ENCODE measurements at places on chromosomes 12 and 14. TPM values are rescaled to one million over a fixed set of nuclear protein-coding genes. Genes with fewer than 3 reads are reported as not detected.

DNA sequence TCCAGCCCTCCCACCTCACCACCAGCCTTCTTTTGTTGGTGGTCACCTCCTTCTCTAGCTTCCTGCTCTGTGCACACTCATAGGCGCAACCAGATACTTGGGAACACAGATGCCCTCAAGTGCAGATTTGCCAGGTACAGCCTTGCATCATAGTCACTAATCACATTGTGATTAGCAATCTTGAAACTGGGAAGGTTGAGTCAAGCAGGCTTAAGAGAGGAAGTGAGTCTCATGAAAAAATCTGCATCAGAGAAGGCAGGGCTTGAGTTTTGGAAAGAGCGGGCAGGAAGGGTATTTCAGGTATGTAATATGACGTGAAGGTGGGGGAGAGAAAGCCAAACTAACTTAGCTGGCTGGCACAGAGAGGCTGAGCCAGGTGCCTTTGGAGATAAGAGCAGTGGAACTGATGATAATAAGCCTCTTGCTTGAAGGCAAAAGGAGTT, 2.7 kb upstream of the RABGGTA start:
- DNase-seq: no peak
- H3K4me3 ChIP-seq: no peak overlapping the region
- H3K27ac ChIP-seq: no peak overlapping the region

DNA sequence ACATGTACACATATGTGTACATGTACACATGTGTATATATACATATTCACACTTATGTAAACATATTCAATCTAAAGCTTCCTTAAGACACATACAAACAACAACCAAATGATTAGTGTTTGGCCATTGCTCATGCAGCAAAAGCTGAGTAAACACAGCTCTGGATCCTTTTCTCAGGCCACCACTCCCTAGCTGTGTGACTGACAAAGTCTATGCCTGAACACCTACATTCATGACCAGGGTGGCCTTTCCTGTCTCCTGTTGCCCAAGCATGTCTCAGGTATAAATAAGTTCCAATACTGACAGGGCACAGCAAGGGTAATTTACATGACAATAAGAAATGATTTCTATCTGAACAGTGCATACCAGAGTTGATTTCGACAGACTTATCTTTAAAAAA, 1.4 kb upstream of the PTPRO start:
- peaks cover 17% of the 10 kb centered on the region for H3K4me1 ChIP-seq
- peaks cover 4% of the 10 kb centered on the region for H3K27me3 ChIP-seq
- no peak overlapping the region for H3K27ac ChIP-seq
- no peak overlapping the region for H3K4me3 ChIP-seq
- no peaks in the 10 kb centered on the region for H3K36me3 ChIP-seq

- no peak for DNase-seq
- no peak overlapping the region for H3K27ac ChIP-seq
- no peaks in the 10 kb centered on the region for H3K36me3 ChIP-seq
Measured at GRCh38 chr14:105528586-105529318, 2.4 kb downstream of the TMEM121 start.

DNA sequence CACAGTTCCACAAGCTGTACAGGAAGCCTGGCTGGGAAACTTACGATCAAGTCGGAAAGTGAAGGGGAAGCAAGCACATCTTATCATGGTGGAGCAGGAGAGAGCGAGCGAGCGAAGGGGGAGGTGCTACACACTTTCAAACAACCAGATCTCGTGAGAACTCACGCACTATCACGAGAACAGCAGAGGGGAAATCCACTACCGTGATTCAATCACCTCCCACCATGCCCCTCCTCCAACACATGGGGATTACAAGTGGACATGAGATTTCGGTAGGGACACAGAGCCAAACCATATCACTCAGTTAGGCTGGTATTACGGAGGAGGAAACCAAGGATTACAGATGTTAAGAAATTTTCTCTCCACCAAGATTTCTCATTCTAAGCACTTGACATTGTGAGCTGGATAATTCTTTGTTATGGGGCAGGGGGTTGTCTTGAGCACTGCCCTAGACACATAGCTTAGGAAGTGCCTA, 262.0 kb upstream of the G2E3 start:
- H3K27me3 ChIP-seq: no peaks in the 10 kb centered on the region
- no peak overlapping the region for H3K4me3 ChIP-seq
- no peaks in the 10 kb centered on the region for H3K4me1 ChIP-seq
- no peak overlapping the region for H3K27ac ChIP-seq

- DNase-seq: peak; percentile 53
- peaks cover 27% of the 10 kb centered on the region for H3K4me1 ChIP-seq
- H3K27ac ChIP-seq: peak overlapping the region; percentile 44
- H3K4me3 ChIP-seq: peak overlapping the region; percentile 84
Measured at GRCh38 chr12:57129321-57129842, 1.1 kb downstream of the LRP1 start.

DNA sequence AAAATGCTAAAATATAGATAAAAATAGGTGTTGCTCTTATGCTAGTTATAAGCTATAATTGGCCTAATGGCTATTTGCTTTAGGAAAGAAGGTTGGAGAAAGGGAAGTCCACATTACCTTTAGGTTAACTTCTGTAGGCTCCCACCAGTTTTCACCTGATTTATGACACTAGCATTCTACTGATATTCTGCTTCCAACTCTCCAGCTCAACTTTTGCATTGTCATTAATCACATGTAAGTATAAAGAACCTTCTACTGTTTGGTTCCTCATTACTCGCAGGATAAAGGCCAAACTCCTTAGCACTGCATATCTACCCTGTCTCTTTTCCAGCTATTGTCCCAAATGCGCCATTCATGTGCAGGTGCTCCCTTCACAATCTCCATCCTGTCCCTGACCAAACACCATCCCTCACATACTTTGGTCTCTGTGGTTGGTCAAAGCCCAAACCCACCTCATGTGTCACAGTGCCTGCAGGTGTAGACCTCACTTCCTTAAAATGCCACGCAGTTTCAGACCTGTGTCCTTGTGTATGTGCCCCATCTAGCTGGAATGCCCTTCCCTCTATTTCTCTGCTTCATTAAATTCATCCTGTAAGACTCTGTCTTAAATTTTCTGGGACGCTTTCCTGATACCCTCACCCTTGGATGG, 3.3 kb downstream of the DDHD1 start:
- H3K27me3 ChIP-seq: peaks cover 13% of the 10 kb centered on the region
- H3K4me3 ChIP-seq: peak overlapping the region; percentile 97
- H3K27ac ChIP-seq: no peak overlapping the region

GRCh38 chr12:124862768-124863415, 772 bp downstream of the SCARB1 start:
- H3K27me3 ChIP-seq: peaks cover 5% of the 10 kb centered on the region
- peaks cover 23% of the 10 kb centered on the region for H3K4me1 ChIP-seq
- peak overlapping the region; percentile 43 for H3K27ac ChIP-seq
- no peaks in the 10 kb centered on the region for H3K36me3 ChIP-seq

- no peak for DNase-seq
- H3K27ac ChIP-seq: no peak overlapping the region
- peaks cover 5% of the 10 kb centered on the region for H3K27me3 ChIP-seq
- no peaks in the 10 kb centered on the region for H3K36me3 ChIP-seq
Measured at GRCh38 chr14:78451319-78451695, 281.1 kb downstream of the NRXN3 start.

GRCh38 chr14:102164241-102164641, 24.5 kb downstream of the WDR20 start:
- H3K4me1 ChIP-seq: peaks cover 36% of the 10 kb centered on the region
- H3K27ac ChIP-seq: no peak overlapping the region
- peaks cover 3% of the 10 kb centered on the region for H3K27me3 ChIP-seq
- no peaks in the 10 kb centered on the region for H3K36me3 ChIP-seq

DNA sequence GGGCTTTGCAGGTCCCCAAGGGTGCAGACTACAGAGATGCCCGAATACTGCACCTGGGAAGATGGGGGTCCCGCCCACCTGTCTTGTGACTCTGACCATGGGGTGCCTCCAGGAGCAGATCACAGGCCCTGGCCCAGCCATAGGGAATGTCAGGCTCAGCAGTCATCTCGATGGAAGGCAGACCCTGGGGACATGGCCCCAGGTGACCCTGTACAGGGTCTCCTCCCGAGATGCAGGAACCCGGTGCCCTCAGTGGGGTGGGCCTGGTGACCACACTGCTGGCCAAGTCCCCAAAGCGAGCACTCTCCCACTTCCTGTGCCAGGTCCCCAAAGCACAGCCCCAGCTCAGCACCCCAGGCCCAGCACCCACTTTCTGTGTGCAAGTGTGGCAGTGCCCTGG, 903.7 kb upstream of the USP15 start:
- no peak for DNase-seq
- no peaks in the 10 kb centered on the region for H3K27me3 ChIP-seq
- H3K4me1 ChIP-seq: no peaks in the 10 kb centered on the region

Gene MYH6
- total RNA-seq: not detected

Gene PLA2G1B
- not detected for total RNA-seq

Gene KRT77
- total RNA-seq: not detected
